Fibroblast of skin of left quadriceps (primary cell): ENCODE measurements at places on chromosomes 1 and 21.

GRCh38 chr1:204577794-204578478 lies 61.7 kb downstream of the MDM4 start:
- DNase-seq = no peak

DNA sequence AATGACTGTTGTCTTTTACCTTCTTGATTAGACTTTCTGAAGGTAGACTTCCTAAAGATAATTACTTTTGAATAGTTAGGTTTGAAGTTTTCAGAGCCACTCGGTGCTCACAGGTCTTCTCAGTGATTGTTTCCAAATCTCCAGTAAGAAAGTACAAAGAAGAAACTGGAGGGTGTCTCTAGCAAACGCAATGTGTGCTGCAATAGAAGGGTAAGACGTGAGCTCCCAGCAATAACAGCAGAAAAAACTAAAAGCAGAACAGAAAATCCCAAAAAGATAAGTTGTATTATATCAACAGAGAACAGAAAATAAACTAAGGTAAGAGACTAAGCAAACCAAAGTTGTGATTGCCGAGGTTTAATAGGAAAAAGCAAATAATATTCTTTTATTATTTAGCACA lies 1.8 kb downstream of the CTTNBP2NL start:
- no peak for DNase-seq

DNA sequence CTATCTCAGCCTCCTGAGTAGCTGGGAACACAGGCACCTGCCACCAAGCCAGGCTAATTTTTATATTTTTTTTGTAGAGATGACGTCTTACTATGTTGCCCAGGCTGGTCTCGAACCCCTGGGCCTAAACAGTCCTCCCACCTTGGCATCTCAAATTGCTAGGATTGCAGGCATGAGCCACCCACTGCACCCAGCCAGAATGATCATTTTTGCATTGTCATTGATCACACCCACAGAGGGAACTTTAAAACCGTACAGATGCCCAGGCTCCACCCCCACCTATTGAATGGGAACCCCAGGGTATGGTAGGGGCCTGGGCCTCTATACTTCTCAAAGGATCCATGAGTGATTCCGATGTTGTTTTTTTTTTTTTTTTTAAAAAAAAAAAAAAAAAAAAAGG lies 36.7 kb downstream of the ETNK2 start:
- DNase-seq = no peak

GRCh38 chr1:45009956-45010854 lies 919 bp downstream of the HECTD3 start:
- no peak for DNase-seq

DNA sequence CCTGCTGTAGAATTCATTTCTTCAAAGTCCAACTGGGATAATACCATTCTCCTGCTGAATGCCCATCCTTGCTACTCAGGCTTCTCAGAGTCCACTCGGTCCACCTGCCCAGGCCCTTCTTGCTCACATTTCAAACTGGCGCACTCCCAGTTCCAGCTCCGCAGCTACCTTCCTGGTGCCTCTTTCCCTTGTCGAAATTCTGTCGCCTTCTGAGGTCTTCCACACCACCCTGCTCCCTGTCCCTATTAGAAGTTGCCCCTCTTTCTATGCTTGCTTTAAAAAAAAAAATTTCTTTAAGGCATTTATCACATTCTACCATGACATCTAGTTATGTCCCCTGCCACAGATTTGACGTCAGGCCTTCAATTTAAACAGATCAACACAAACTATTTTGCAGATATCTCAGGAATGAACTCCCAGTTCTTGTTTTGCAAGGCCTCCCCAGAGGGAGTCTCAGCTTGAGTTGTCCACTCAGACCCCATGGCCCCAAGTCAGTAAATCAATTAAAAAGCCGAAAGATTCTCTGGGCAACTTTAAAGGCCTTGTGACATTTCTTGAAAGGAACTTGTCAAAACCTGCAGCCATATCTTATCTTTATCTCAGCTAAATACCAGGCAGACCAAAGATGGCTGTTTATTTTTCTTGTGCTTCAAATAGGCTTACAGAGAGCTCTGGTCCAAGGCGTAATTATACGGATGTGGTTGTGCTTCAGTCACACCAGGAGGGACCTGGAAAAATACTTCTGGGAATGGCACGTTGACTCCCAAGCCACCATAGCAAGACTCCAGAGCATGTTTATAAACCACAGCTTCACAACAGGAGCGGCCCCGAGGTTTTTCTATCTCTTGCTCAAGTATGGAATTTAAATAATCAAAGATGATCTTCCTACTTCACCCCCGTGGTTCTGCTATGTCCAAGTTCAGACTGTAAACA lies 2.2 kb downstream of the FAM89A start:
- no peak for DNase-seq

GRCh38 chr1:39485046-39485803 lies 6.2 kb upstream of the BMP8A start:
- no peak for DNase-seq

DNA sequence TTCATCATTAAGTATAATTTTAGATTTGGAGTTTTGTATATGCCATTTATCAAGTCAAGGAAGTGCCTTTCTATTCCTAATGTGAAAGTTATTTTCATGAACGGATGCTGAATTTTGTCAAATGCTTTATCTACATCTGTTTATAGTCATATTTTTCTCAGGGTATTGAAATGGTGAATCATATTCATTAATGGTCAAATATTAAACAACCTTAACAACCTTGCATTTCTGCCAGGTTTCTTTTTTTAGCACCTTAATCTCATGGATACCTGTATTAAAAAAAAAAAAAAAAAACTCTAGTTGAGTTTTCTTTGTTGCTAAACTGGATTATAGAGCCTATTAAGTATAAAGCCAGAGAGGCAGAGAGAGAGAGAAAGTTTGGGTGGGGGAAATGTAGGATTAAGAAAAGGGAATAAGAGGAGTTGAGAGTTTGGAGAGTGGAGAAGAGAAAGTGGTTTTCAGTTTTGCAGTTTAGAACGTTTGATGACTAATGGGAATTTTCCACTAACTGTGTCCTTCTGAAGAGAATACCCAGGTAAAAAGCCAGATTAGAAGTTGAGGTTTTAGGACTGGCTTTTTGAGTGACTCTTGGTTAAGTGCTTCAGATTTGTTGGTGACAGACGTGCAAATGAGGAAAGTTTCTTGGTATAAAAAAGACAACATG lies 305.0 kb downstream of the HLX start:
- DNase-seq = no peak

DNA sequence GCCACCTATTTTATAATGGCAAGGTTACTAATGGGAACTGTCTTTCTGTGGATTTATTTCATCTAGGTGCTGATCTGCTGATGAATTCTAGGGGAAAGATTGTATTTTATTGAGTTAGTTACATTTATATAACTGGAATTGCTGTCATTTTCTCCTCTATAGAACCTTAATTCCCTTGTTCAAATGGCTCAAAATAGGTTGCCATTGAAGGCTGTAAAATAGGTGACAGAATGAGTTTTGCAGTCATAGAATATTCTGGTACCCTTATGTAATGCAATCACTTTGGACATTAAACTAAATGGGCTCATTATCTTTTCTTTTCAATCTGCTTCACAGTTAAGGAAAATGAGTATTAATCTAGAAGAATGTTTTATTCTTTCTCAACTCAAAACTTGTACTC lies 131.0 kb downstream of the CTH start:
- no peak for DNase-seq

GRCh38 chr1:62337706-62338631 lies 18.7 kb upstream of the KANK4 start:
- no peak for DNase-seq

GRCh38 chr1:182205351-182206022 lies 144.0 kb upstream of the ZNF648 start:
- DNase-seq = no peak
